ENCODE measurements at places on chromosomes 3 and 15.

- DNase-seq, result no peak
These were observed 2.0 kb downstream of the IFRD2 start for GRCh38 chr3:50290161-50290641.

- DNase-seq, result no peak
These were observed 56.0 kb downstream of the CLEC3B start for GRCh38 chr3:45082142-45082538.

- no peak for DNase-seq
These were observed 9.5 kb downstream of the ISL2 start for GRCh38 chr15:76345880-76346668.

DNA sequence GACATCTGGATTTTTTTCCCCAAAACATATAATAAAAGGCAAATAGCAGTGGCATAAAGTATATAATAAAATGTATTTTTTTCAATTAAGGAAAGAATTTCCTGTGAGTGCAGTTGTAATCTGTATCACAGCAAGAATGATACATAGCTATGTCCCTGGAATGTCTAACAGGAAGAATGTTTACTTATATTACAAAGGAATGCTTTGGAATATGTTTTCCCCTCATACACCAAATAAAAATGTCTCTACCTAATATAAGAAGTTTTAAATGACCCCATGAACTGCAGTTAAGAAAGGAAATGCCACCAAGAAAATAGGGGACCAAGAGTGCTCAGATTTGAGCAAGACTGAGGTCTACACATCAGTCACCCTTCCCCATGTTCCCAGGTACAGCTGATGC, 38.0 kb upstream of the ATP11B start:
- DNase-seq, result no peak

DNA sequence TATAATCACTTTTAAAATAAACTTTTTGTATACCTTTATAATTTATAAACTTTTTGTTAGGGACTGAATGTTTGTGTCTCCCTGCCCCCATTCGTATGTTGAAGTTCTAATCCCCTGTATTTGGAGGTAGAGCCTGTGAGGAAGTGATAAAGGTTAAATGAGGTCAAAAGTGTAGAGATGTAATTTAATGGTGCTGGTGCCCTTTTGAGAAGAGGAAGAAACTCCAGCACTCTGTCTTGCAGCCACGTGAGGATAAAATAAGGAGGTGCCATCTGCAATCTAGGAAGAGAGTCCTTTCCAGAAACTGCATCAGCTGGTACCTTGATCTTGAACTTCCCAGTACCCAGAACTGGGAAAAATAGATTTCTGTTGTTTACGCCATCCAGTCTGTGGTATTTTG, 106.1 kb upstream of the RGMA start:
- no peak for DNase-seq

DNA sequence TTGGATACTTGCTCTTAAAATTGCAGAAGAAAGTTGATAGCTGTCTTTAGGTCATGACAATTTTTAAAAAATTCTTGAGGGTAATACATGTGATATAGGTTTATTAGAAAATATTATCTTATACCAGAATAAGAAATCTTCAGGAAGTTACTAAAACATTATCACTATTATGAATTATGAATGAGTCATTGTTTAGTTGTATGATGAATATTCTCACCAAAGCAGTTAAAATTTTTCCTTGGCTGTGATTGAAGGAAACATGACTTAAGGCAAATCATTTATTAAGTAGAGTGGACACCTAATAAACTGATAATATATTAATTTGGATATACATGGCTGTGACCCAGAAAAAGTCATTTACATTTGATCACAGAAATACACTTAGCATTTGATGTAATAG, 30.1 kb downstream of the APPL1 start:
- DNase-seq, result no peak

GRCh38 chr3:149808209-149808829, 4.7 kb upstream of the RNF13 start:
- peak; percentile 64 for DNase-seq

GRCh38 chr3:12424635-12425319, 59.5 kb upstream of the TSEN2 start:
- no peak for DNase-seq

DNA sequence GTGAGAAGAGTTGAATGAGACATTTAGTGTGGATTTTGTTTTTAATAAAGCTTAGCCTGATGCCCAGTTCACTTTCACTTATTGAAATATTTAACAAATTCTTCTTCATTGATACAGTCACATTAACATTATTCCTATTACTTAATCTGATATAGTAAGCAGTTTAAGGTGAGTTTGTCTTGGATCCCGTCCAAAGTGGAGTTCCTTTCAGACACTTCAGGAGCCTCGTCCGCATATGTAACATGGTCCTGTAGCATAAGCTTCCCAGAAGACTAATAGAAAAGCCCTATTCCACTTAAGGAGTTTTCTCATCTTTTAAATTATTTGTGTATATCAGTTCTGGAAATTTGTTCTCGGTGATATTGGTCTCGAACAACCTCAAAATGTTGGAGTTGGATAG, 39.7 kb upstream of the MLF1 start:
- no peak for DNase-seq

DNA sequence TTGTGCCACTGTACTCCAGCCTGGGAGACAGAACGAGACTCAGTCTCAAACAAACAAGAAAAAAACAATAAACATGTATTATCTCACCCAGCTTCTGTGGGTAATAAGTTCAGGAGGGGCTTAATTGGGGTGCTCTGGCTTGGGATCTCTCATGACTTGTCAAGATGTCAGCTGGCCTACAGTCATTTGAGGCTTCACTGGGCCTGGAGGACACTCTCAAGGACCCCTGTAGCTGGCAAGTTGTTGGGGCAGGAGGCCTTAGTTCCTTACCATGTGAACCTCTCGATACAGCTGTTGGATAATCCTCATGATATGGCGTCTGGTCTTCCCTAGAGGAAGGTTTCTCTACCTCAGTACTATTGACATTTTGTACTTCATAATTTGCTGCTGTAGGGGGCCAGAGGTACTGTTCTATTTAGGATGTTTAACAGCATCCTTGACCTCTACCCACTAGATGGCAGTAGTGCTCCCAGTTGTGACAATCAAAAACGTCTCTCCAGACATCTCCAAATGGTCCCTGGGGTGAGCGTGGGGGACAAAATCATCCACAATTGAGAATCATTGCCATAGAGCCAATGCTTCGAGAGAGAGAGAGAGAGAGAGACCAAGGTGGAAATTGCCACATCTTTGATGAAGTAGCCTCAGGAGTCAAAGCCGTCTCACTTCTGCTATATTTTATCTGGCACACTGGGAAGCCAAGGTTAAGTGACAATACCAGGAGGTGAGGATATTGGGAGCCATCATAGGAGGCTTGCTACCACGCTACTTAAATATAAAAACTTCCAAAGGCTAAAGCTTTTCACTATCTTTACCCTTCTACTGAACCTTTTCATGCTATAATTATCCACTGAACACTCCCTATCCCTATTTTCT, 23.9 kb upstream of the SLTM start:
- DNase-seq, result peak; percentile 70

- DNase-seq, result no peak
These were observed 3.6 kb downstream of the PLA2G4B start for GRCh38 chr15:41842229-41842628.

DNA sequence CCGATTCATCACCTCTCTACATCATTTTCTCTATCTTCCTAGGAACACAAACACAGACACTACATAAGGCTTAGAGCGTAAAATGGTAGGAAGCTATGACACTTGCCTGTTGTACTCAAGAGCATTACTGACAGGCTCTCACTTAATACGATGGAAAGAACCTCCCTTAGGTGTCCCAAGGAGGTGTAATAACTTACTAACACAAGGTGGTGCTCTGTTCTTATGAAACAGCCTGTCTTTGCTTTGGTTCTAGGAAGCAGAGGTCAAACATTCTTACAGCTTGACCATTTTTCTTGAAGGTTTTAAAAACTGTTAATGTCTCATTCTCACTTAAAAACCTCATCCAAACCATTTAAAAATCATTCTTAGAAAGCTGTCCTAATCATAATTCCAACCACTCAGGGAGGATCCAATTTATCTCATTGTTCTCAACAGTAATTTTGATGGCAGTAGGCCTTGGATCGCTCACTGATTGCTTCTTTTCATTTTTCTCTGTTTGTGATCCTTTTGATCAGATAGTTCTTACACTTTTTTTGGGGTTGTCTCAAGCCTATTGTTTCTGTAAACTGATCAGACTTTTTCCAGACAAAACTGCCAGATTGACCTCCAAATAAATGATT, 317.8 kb upstream of the AGTR1 start:
- no peak for DNase-seq

DNA sequence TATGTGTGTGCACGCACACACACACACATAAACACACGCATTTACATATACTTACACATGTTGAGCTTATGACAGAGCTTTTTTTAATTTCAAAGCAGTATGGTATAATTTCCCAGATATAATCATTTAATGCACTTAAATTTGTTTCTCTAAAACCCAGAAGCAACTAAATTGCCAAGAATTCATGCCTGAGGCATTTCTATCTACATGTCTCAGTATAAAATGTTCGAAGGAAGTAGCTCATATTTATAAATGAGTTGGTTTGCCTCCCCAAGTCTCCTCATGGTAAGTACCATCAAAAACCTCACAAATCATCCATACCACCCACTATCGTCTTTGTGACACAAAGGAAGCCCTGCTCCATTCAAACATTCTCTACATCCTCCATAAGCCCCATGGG, 130.6 kb downstream of the RPL22L1 start:
- no peak for DNase-seq

DNA sequence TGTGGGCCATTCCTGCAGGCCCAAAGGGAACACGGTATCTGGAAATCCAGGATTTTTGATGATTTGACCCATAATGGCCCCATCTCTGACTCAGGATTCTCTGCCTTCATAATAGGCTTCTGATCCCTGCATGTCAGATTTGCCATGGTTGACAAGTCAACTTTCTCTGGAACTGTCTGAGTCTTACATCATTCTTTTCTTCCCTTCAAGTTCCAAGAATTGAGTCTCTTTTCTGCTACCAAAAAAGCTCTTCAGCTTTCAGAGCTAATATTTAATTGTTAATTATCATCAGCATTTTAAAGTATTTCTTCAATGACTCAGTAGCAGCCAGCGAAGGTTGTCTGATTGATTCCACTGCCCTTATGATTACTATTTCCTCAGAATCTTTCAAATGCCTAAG, 244.4 kb upstream of the COL8A1 start:
- no peak for DNase-seq

- DNase-seq, result no peak
These were observed 186.5 kb upstream of the GAP43 start for GRCh38 chr3:115436767-115437301.

- DNase-seq, result no peak
These were observed 21.0 kb upstream of the CCDC174 start for GRCh38 chr3:14630404-14631100.

DNA sequence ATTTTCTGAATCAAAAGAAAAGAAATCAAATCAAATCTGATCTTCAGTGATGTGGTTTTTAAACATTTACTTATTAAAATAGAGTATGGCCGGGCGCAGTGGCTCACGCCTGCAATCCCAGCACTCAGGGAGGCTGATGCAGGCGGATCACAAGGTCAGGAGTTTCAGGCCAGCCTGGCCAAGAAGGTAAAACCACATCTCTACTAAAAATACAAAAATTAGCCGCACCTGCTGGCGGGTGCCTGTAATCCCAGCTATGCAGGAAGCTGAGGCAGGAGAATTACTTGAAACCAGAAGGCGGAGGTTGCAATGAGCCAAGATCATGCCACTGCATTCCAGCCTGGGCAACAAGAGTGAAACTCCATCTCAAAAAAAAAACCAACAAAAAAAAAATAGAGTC, 169.1 kb downstream of the ULK4 start:
- DNase-seq, result no peak

- no peak for DNase-seq
These were observed 29.3 kb upstream of the TRAK1 start for GRCh38 chr3:42061713-42062380.

DNA sequence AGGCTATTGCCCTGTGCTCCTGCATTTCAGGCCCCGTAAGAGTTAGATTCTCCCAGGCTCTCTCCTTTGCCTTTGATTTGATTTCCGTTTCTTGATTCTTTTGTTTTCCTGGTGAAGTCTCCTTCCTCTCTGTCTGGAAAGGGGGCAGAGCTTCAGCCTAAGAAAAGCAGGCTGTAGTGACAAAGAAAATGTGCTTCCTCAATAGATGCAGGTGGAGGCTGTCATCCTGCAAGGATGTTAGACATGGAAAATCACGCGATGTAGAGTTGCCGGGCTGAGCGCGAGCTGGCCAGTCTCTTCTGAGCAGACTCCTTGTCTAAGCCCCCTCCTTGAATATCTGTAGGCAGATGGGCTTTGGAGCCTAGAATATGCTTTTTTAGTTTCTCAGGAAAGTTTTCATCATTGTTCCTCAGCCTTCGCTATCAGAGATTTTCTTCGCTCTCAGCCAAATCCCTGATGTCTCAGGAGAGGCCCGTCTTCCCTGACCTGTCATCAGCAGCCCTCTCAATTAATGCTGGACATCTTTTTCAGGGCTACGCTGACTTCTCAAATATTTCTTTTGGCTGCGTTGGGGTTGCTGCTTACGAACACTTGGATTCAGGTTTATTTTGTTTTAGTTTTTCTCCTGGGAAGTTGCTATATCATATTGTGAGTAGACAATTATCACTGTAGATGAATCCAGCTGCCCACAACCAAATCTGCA, 163.6 kb downstream of the ITPR1 start:
- DNase-seq, result no peak

- no peak for DNase-seq
These were observed 99.8 kb downstream of the TRIM69 start for GRCh38 chr15:44836094-44836493.

- no peak for DNase-seq
These were observed 105.8 kb upstream of the GAP43 start for GRCh38 chr3:115517457-115518050.

GRCh38 chr3:185253645-185254410, at the start of gene EHHADH:
Gene EHHADH, minus strand, starts transcription at chr3:185254049. Its CDS starts 27 bp downstream, at chr3:185254022.
- DNase-seq, result peak; percentile 51

- DNase-seq, result no peak
These were observed 83.5 kb downstream of the C3orf70 start for GRCh38 chr3:185069037-185070030.

GRCh38 chr3:28916713-28917499, 364.0 kb upstream of the RBMS3 start:
- peak; percentile 11 for DNase-seq

- no peak for DNase-seq
These were observed 534.6 kb upstream of the ATP11B start for GRCh38 chr3:182258538-182259177.

DNA sequence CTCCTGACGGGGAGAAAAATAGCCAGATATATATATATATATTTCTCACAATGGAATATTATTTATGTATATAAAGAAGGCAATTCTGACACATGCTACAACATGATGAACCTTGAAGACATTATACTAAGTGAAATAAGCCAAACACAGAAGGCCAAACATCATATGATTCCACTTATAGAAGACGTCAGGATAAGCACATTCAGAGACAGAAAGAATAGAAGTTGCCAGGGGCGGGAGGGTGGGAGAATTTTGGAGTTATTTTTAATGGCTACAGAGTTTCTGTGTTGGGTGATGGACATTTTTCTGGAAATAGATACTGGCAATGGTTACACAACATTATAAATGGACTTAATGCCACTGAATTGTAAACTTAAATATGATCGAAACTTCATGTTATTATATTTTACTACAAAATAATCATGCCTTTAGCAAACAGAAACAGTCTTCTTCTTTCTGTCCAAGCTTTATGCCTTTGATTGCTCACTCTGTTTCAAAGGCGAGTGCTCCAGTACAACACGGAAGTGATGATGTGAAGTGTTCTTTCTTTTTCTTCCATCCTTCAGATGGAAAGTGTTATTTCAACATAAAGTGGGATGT, 514.0 kb downstream of the OCA2 start:
- DNase-seq, result no peak
